ENCODE measurements at places on chromosomes 6 and 20.

DNA sequence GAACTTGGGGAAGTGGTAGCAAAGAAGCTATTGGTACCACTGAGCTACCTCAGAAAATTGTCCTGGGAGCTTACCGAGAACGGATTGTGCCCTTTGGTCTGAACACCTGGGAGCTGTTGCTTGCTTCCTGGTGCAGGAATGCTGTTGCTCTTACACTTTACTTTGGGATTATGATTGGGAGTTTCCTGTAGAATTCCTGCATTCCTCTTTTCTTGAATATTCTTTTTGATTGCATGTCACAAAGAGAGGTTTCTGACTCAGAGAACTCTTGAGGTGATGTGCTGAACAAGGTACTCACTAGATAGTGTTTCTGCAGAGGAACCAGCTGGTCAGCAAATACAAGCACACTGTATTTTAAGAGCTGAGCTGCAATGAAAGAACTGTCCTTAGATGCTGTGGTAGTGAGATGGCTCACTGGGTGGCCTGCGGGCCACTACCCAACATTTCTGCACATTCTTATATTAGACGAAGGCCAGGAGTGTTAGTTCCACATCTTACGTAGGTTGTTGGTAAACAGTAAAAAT lies 35.0 kb downstream of the LRRC1 start:
- DNase-seq = no peak

- no peak for DNase-seq
Observed at GRCh38 chr6:24916496-24916895, 19.3 kb downstream of the RIPOR2 start.

DNA sequence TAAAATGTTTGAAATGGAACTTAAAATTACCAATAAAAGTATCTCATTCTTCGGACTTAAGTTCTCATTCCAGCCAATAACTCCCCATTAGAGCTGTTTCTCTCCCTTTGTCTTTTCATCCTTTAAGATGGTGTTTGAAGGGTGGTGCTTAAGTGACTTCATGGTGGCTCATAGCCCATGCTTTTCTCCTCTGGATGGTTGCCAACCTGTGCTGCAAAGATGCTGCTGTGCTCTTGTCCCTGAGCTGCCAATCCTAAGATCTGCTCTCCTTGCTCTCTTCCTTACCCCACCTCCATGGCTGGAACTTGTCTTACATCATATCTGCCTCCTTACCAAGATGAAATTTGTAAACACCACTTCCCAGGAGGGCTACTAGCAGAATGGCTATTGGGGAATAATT lies 31.6 kb upstream of the PNRC1 start:
- peak; percentile 9 for DNase-seq

- DNase-seq = no peak
Observed at GRCh38 chr6:130148181-130148580, 74.6 kb downstream of the SAMD3 start.

GRCh38 chr20:3237958-3238615 lies 903 bp downstream of the SLC4A11 start:
- no peak for DNase-seq

GRCh38 chr6:44342052-44342451 lies 398 bp upstream of the SPATS1 start:
- DNase-seq = no peak

- DNase-seq = no peak
Observed at GRCh38 chr20:60371384-60371783, 413.2 kb downstream of the CDH26 start.

DNA sequence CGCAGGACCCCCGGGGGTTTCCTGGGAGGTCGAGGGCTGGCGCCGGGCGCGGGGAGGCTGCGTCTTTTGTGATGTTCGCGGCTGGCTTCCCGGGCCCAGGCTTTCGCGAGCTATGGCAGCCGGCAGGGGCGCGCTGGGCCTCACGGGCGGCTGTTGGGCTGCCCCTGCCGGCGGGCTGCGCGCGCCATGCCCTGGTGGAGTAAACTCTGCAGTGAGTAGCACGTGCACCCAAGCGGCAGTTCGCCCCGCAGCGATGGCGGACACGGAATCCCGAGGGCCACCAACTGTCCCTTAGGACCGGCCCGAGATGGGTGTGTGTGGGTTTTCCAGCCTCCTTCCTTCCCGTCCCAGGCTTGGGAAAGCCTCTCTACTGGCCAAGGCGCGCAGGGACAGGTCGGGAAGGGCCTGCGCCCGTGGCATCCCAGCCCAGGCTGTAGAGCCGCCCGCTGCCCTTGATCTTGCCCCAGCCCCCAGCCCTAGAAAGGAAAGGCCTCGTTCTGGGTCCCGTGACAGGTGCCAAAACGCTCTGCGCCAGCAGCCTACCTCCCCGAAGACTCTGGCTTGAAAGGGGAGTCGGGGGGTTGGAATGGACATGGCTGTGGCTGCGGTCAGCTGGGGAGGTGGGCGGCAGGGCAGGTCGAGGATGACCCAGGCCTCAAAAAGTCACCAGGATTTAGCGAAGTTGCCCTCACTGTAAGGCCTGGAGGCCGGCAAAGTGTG lies 49.7 kb downstream of the ZBTB2 start:
- no peak for DNase-seq

DNA sequence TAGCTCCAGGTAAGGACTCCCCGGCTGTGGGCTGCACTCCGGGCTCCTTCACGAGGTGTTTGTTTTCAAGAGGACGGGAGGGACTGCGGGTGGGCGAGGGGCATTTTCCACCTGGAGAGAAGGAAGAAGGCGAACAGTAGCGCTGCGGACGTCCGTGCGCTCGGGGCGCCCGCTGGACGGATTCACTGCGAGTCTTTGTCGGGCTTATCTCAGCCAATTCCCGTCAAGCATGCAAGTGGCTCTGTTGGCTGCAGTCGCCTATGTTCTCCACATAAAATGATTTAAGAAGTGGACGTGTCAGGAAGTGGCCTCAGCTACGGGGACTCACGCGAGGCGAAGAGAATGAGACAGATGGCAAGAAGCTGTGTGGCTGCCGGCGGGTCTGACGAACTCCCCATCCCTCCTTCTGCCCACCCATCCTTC lies 332 bp downstream of the GRIK2 start:
- no peak for DNase-seq

GRCh38 chr20:8117636-8118035 lies 14.4 kb upstream of the PLCB1 start:
- DNase-seq = no peak

DNA sequence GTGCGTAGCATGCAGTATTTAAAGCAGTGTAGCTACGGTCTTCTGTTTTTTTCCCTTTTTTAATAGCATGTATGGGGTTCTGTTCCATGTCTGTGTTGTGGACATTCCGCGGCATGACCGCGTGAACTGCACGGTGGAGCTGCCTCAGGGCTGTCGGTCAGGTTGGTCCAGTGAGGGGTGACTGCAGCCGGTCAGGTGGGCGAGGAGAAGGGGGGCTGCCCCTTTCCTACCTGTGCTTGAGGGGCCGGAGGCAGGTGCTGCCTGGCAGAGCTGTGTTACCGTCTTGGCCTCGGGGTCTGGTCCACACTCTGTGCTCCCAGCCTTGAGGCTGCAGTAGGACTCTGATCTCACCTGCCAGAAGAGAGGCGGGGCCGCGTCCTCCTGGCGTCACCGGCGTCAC lies 24.5 kb downstream of the UCKL1 start:
- DNase-seq = no peak

DNA sequence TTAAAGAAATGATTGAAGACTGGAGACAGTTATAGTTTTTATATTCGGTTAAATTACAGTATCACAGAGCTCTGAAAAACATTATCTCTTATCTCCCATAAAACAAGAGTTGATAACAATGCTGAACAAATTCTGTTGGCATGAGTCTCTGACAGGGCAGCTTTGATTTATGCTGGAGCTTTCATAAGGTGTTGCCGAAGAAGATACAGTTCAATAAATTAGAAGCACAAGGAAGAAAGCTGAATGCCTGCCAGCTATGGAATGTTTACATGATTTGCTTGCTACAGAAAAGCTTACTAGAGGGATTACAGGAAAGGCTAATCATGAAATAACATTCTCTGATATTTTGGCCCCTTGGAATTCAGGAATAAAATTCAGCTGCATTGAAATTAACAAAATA lies 431.9 kb upstream of the GJE1 start:
- no peak for DNase-seq

DNA sequence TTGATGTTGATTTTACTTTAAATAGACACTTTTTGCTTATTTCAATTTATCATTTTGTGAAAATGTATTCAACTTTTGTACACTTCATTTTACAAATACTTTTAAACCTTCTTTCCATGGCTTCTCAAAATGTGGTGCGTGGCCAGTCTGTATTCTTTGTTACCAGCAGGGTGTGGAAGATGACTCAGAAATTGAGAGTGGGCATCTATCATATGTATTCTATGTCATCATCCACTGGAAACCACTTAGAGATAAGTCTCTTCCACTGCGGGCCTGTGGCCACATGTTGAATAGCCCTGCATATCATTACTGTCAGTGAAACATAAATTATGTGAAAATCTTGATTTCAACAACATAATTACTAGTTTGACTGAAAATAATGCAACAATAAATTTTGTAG lies 52.6 kb upstream of the MC3R start:
- peak; percentile 29 for DNase-seq

- peak; percentile 18 for DNase-seq
Observed at GRCh38 chr6:6320901-6321300, 439 bp upstream of the F13A1 start.

DNA sequence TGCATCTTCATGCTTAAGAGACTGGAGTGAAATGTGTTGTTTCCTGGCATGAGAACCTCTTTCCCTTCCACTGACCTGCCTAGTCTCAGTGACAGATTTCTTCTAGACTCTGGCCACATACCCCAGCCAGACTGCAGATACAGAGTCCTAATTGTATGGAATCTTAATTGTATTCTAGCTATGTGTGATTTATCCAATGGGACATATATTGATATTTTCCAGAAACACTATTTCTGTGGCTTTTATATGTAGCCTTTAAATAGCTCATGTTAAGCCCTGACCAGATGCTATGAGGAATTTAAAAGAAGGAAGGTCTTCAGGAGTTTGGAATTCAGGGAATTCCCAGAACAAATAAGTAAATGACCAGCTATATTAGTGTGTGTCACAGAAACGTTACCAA lies 99.0 kb downstream of the FIG4 start:
- no peak for DNase-seq

GRCh38 chr6:82629921-82630320 lies 266.3 kb downstream of the TPBG start:
- no peak for DNase-seq

GRCh38 chr6:20969551-20969950 lies 435.3 kb downstream of the CDKAL1 start:
- DNase-seq = no peak

GRCh38 chr6:137736048-137736818 lies 130.8 kb upstream of the TNFAIP3 start:
- no peak for DNase-seq

DNA sequence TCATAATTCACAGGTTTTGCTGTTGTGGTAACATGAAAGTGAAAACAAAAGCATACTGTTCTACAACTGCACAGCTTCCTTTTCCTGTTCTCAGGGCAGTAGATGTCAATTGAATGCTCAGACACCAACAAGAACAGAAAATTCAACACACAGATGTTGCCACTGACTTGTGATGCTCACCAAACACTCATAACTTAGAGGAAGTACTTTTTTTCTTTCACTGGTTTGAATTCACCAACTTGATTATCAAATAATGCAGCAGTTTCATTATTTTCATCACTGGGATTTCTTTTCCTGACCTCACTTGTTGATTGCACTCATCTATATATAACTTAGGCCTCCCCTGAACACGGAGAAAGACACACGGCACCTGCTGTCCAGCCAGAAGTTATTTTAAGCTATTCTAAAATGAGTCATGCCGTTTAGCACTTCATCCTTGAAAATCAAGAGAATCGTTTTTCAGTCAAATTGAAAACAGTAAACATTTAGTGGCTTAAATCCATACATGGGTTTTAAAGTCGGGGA lies 949 bp downstream of the TXLNB start:
- DNase-seq = no peak

DNA sequence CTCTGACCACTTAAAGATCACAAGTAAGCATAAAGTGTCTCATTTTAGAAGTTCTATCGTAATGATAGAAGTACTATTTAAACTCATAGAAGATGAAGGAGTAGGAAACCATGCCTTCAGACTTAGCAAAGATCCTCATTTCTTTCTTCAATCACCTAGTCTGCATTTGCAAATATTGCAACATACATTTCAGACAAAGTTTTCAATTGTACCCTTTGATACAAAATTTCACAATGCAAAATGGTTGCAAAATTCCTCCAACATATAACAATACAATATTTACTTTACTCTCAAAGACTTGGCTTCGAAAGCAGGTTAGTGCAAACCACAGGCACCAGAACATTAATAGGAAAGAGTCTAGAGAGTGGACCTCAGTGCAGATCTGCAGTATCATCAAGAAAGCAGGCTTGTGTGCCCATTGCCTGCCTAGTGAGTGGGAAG lies 16.1 kb upstream of the ROS1 start:
- DNase-seq = peak; percentile 13

- DNase-seq = no peak
Observed at GRCh38 chr20:58094160-58094559, 134.3 kb downstream of the ANKRD60 start.

DNA sequence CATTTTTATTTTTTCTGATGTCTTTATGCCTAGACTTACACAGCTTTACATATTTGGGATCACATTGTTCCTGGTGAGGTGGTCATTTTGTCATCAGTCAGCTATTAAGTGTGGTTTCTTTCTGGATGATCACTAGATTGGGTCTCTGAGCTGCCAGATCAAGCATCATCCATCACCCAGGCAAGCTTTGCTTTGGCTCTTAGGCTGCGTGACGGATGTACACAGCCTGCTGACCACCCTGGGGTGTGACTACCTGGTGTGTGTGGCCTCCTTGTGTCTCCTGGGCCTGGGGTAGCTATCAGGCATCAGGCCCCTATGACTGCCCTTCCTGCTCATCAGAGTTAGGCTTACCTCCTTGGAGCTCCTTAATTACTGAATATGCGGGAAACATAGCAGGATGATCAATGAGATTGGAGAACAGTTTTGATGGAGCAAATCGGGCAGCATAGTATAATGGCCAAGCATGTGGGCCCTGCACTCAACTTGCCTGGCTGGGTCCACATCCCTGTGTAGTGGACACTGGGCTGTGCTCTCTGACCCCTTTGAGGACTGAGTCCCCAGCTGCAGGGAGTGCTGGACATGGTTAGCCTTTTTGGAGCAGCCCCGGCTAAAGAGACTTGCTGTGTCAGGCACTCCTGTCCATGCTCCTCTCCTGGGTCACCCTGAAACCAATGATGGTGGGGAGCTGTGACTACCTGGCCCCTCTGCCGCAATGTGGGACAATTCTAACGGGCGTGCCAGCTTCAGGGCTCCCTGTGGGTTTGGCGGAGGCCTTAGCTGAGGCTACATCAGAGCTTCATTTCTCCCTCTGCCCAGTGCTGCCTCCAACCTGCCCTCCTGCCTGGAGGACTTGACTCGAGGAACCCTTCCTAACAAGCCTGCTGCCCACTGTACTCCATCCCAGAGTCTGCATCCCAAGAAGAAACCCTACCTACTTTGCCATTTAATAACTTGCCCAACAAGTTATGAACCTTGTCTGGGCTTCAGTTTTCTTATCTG lies 8.2 kb downstream of the DAAM2 start:
- no peak for DNase-seq
